ENCODE measurements at places on chromosomes 3 and 15.

DNA sequence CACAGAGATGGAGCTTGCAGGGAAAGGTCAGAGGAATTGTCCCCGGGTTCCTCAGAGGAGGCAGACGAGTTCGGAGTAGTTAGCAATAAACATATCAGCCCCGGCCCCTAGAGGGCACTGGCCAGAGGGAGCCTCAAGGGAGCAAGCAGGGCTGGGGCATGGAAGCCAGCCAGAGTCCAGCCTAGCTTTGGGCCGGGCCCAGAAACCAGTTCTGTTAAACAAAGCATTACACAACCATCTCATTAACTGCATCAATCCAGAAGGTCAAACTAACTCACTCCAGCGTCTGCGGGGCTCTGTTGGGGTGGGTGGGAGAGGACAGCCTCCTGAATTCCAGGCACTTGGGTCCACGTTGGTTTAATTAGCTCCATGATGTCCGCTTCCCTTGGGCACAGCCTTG lies 41.0 kb upstream of the IREB2 start:
- DNase-seq = peak; percentile 17

- no peak for DNase-seq
These were observed 30.6 kb downstream of the FAM240A start for GRCh38 chr3:46642971-46643370.

- DNase-seq = no peak
These were observed 64.2 kb downstream of the MYO5A start for GRCh38 chr15:52464478-52464877.

DNA sequence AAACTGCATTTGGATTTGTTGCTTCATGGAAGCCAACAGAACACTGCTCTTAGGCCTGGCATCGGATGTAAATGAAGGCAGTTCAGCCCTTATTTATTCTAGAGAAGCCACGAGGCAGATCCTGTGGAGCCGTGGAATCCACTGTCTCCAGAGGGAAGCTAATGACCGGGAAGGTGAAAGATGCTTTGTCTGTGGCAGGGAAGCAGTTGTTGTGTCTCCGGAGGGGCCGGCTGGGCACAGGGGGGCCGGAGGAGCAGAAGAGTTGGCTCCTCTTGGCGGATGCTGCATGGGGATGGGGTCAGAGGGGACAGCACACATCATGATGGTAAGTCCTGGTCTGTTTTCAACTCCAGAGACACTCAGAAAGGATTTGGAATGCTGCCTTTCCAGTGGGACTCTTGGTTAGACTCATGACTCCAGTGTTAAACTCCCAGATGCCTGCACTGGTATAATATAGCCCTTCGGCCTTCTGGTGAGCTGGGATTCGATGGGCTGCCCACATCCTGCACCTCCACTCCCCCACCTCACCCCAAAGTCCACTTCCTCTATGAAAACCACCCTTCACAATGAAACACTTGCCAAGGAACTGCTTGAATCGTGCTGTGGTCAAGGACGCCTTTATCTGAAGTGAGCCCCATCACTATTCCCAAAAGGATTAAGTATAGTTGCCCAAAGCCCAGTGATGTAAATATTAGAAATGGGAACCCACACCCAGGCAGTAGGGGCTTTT lies 33.6 kb downstream of the TPM1 start:
- DNase-seq = no peak

DNA sequence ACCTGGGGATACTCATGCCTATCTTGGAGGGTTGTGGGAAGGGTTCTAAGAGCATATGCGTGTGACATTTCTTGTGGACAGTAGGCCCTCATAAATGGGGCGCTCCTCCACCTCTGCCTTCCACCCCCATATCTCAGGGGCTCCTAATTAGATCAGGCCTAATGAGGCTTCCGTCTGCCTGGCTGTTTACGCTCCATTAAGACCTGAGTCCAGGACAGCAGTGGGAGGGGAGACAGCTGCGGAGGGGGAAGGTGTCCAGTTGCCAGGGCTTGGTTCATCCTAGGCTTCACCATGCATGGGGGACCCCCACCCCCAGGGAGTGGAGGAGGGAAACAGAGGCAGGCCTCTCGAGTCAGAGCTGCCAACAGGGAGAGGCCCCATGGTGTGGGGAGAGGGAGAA lies 9.3 kb upstream of the LINGO1 start:
- DNase-seq = no peak

GRCh38 chr3:71356265-71356664 lies 227.3 kb downstream of the FOXP1 start:
- DNase-seq = no peak

GRCh38 chr3:167102071-167102470 lies 278.0 kb downstream of the ZBBX start:
- no peak for DNase-seq

GRCh38 chr3:16884748-16885592 lies at the start of gene PLCL2:
PLCL2 (plus strand) TSS chr3:16884955; CDS start chr3:16885040, 85 bp downstream.
- DNase-seq = no peak

DNA sequence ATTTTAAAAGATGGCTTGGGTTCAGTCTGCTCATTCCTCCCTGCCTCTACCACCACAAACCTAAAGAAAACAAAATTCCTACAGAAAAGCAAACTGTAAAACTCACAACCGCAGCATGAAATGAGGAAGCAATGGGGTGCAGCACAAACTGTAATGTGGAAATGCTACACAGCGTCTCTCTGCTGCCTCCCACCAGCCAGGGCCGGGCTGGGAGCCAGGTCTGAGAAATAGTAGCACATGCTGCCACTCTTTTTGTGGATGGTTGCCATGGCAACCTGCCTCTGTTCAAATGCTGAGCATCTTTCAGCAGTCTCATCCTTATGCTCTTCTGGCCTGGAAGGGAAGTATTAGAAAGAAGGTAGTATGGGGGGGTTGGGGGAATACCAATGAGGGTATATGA lies 55.4 kb downstream of the EOMES start:
- peak; percentile 76 for DNase-seq
